Glomerular endothelial cell (primary cell): ENCODE measurements at places on chromosomes 6 and 20. TPM values are rescaled to one million over a fixed set of nuclear protein-coding genes. Genes with fewer than 3 reads are reported as not detected.

DNA sequence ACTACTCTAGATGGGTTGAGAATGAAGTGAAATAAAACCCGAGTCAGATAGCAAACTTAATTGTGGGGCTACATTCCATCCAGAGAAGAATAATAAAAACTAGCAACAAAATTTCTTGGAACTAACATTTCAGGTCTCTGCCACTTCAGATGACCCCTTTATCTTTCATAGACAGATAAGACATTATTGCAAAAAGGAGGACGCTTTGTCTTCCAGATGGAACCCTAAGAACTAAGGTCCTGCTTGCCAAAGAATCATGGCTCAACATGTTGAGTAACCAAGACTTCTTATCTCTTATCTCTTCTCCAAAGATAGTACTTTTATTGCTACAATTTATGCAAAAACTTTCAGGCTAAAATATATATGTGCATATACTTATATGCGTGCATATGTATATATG, 221.1 kb upstream of the PREP start:
- DNase-seq: no peak

DNA sequence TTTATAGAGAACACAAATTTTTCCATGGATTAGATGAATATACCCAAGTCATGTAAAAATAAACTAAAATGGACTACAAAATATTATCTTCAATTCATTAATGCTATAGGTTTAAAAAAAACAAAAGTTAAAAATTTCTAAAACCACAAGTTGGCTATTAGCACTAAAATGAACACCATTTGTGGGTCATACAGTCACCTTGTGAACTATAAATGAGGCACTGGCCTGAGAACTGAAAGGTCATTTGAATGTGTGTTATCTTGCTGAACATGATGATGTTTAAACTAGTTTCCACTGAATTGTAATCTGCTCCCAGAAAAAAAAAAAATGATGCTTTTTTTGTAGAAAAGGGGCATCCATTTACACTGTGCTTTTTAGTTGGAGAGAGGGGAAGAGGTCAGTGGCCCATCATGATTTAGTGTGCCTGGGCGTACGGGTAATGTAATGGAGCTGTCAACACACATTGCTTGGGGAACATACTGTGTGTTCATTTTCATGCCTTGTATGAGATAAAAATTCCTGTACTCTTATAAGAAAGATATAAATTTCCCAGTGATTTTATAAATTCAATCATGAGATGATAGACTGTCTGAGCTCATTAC, 96.6 kb upstream of the FKBP1C start:
- DNase-seq: no peak

DNA sequence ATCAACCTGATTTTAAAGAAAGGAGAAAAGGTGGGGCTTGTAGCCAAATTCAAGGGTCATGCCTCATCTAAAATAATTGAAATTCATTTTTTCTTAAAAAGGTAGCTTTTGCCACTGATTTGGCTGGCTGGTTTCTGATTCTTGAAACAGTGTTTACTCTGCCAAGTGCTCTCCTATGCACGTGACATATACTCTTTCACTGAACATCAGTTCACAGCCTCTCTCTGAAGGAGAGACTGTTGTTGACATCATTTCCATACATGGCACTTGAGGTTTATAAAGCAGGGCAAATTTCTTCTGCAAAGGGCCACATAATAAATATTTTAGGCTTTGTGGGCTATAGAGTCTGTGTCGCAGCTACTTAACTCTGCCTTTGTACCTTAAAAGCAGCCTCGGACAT, 40.4 kb upstream of the DOK5 start:
- no peak for DNase-seq

DNA sequence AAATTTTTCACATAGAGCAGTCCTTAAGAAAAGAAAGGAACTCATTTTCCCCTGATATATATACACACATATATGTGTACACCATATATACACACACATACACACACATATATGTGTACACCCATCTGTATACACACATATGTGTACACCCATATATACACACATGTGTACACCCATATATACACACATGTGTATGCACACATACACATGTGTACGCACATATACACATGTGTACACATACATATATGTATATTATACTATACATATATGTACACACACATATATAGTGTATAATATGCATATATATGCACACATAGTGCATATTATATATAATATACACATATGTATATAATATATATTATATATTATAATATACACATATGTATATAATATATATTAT, 9.1 kb downstream of the MAP3K4 start:
- no peak for DNase-seq

DNA sequence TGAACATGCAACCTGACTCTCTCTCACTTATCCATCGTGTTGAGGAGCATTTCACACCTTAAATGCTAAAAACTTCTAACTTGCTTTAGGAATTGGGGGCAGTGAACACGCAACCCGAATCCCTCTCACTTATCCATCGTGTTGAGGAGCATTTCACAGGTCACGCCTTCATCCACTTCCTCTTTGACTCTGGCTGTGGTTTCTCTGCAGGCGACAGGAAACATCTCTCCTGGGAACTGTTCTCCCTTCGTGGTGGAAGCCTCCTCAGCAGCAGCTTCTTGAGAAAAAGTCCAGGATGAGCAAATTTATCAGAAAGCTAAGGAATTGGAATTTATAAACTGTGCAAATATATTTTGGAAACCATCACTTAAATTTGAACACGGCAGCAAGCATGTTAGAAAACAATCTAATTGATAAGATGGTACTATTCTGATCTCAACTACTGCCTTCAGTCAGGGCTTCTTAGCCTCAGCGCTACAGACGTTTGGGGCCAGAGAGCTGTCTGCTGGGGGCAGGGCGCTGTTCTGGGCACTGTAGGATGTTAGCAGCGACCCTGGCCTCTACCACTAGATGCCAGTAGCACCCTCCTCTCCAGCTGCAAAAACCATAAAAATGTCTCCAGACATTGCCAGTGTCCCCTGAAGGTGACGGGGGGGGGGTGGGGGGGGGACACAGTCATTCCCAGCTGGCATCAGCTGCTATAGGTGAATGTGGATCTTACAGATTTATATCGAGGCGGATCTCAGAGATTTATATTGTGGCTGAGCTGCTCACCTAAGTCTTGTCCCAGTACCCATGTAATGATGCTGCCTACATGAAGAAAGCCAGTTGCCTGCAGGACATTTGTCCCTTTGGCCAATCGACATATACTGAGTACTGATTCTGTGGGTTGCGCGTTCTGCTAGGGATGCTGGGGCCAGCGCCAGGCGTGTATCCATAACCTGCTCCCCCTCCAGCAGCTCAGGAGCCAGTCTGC, 26.2 kb downstream of the CTCFL start:
- no peak for DNase-seq

The ISM1 gene
- 0.29 and 1.3 TPM in 2 replicates for total RNA-seq

The MUCL3 gene
- not detected in 2 replicates for total RNA-seq

The ROS1 gene
- 0.06 TPM in 1 of 2 replicates, not detected in the other for total RNA-seq

The RAB32 gene
- total RNA-seq: 76.8 and 148 TPM in 2 replicates

The IPCEF1 gene
- 0.05 and 1.9 TPM in 2 replicates for total RNA-seq
